ENCODE measurements at places on chromosomes 3 and 15.

GRCh38 chr15:62242999-62243398, 77.9 kb upstream of the C2CD4B start:
- no peak for DNase-seq

GRCh38 chr3:77040216-77040615, 317 bp downstream of the ROBO2 start:
- DNase-seq: no peak

DNA sequence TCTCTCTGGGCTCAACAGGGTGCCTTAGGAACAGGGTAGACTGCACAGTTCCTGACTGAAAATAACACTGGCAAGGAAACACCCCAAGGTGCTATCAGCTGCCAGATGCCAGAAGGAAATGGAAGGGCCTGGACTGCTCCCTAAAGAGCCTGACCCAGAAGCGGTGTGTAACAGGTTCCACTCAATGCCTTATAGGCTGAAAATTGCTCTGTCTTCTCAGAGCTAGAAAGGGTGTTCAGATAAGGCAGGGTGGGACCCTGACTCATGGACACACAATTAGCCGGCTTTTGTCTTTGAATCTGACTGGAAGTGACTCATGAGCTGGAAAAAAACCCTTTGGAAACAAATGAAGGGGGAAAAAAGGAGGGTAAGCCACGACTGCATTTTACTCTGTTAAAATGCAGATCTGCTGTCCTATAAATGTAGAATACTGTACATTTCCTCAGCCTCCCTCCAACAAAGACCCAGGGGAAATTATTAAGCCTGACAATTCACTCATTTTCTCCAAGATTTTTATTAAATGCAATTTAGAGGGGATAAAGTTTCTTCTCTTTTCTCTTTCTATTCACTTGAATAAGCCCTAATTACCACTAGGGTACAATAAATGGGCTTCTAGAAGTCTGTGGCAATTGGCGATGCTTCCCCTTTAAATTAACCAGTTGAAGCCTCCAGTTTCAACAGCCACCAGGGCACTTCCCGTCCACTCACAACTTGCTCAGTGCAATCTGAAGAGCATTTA, 160.2 kb upstream of the TBL1XR1 start:
- DNase-seq: peak; percentile 59

GRCh38 chr3:16063603-16064002, 110.9 kb upstream of the GALNT15 start:
- no peak for DNase-seq

GRCh38 chr3:133649486-133650068, 12.2 kb downstream of the TOPBP1 start:
- no peak for DNase-seq

DNA sequence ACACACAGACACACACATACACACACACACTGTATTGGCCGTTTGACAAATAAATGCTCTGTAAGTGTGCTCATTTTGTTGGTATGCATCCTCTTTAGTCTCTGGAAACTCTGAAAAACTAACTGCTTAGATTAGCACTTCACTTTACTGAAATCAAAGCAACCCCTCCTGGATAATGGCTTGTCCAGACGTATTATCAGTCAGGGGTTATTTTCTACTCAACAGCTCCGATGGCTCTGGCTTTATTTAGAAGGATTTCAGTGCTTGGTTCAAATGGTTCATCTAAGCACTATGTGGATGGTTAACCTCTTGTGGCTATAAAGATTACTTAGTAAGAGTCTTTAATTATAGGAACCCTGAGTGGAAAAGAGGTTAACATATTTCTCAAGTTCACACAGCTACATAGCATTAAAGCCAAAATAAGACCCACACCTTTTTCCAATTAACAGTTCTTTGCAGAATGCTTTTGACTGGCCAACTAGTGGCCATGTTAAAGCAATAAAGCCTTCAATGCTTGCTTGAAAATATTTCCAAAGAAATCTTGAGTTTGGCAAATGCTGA, 516.1 kb upstream of the NAALADL2 start:
- no peak for DNase-seq

DNA sequence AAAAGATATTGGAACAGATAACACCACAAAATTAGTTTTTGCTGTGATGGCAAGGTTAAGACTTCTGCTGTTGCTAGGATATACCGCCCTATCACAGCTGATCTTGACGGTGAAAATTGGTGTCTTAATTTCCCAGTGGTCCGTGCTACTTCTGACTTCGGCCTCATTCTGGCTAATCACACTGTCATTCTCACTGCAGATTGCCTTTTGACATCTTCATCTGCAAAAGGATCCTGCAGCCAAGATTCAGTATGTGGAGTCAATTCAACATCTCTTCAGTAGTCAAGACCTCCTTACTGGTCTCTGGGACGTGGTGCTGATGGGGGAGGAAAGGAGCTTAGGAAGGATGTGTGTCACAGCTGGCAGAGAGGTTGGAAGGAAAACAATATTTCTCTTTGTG, 438.6 kb downstream of the WDR72 start:
- no peak for DNase-seq

DNA sequence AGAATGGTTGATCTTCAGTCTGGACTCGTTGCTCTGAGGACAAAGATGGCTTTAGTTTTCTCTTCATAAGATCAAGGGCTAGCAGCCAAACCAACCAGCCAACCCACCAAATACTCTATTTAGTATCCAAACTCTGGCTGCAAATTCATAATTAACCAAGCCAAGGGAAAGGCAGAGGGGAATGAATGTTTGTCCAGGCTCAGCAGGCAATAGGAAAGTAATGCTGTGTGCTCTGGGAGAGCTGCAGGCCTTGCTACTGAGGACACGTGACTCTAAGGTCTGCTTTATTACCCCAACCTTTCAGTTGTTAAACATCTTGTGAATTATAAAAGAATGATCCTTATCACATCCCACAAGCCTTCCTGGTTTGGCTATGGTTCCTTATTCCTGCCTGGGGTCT, 52.3 kb upstream of the GALNT15 start:
- no peak for DNase-seq

DNA sequence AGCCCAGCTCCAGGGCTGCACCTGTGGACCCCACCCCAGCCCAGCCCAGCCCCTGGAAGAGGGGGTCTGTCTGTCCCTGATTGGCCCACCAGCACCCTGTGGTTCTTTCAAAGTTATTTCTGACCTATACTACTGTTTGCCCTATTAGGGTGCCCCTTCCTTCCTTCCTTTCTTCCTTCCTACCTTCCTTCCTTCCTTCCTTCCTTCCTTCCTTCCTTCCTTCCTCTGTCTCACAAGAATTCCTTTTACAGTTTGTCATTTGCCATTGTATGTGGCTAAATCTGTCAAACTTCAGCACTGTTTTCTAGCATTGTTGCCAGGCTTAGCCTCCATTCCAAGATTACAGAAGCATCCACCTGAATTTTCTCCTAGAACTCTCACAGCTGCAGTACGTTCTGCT, 66.9 kb downstream of the KLF15 start:
- no peak for DNase-seq

DNA sequence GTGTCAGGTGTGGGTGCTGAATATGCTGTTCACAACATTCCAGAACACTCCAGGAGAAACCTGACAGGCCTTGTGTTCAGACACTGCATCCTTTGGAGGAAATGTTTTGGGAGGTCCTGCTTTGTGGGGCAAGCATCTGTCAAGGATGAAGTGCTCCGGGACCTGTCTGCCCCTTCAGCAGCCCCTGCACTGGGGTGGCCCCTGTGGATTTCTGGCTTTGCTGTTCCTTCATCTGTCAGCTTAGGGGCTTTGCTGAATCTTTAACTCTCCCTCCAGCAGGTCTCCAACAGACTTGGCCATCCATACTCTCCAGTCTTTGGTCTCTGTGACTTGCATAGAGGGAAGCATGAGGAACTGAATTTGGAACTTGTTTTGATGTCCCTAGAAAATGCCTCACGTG, 3.1 kb downstream of the PRR23E start:
- no peak for DNase-seq

GRCh38 chr3:53030619-53031449, 15.0 kb downstream of the SFMBT1 start:
- no peak for DNase-seq

DNA sequence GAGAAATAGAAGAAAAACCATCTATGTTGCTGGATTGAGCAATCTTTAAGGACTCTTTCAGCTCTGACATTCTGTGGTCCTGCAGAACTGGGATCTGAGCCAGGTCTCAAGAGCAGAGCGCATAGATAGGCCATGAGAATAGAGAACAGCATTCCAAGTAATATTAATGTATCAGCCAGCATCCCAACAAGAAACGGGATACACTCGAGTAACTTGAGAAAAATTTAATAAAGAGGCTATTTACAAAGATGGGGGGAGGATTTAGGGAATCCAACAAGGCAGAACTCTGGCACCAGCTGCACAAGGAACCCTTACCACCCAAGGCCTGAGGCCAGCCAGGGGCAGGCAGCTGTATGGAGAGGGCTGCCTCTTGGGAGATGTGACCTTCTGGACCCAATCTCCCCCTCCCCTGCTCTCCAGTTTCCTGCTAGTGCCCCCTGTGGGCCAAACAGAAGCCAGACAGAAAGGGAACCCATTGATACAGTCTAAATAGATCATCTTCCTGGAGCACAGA, 8.2 kb downstream of the TMOD2 start:
- peak; percentile 82 for DNase-seq

DNA sequence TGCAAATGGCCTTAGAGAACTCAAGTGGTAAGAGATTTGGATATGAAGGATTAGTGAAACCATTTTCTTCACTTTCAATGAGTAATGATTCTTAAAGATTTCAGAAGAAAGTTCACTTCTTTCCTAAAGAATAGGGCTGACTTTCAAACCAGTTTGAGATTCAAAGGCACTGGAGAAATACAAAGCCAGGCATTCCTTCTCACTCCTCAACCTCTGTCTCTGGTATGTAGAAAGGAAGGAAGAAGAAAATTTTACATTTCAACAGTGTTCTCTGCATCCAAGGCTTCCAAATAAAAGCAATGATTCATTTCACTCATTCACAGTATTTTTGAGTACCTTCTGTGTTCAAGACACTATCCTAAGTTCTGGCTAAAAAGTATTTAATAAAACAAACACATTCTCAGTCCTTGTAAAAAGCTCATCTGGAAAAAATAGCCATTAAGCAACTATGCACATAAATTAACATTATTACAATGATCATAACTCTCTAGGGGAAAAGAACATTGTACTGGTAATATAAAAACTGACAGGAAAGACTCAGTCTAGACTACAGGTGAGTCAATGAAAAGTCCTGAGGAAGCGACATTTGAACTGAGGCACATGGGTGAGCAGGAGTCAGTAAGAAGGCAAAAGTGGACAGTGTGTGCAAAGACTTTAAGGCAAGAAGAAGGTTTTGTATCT, 79.5 kb downstream of the IMPG2 start:
- no peak for DNase-seq

- no peak for DNase-seq
Measured at GRCh38 chr3:98350082-98350481, 3.6 kb upstream of the OR5K4 start.

DNA sequence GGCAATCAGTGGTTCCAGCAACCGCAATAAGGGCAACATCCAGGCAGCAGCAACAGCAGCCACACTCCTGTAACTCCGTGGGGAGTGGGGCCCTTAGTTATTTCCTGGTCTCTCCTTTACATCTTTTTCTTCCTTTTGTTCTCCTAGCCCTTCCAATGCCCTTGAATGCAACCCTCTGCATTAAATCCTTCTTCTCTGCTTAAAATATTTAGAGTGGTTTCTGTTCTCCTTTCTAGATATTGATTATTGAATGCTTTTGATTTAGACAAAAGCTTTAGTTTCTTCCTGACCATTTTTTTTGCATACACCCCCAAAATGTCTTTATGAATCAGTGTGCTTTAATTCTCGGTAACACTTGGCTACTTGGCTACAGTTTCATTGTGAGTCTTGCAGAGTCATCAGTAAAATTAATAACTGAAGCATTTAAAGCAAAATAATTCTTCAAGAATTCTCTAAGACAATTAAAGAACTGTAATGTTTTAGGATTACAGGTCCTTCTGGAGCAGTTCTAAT, 586.1 kb downstream of the MECOM start:
- DNase-seq: no peak

- DNase-seq: peak; percentile 42
Measured at GRCh38 chr3:133591271-133591742, 17.8 kb downstream of the CDV3 start.

GRCh38 chr3:32510075-32510724, 7.5 kb upstream of the CMTM6 start:
- DNase-seq: peak; percentile 76

Data from AG08396 (cell line).